SIG-M5 (cell line): ENCODE measurements at places on chromosomes 1 and 21.

- no peak for DNase-seq
Observed at GRCh38 chr1:109248797-109249629, at the start of gene CELSR2. TSS of gene CELSR2 (plus strand) at chr1:109249539. CDS start at chr1:109250080, 541 bp downstream.

DNA sequence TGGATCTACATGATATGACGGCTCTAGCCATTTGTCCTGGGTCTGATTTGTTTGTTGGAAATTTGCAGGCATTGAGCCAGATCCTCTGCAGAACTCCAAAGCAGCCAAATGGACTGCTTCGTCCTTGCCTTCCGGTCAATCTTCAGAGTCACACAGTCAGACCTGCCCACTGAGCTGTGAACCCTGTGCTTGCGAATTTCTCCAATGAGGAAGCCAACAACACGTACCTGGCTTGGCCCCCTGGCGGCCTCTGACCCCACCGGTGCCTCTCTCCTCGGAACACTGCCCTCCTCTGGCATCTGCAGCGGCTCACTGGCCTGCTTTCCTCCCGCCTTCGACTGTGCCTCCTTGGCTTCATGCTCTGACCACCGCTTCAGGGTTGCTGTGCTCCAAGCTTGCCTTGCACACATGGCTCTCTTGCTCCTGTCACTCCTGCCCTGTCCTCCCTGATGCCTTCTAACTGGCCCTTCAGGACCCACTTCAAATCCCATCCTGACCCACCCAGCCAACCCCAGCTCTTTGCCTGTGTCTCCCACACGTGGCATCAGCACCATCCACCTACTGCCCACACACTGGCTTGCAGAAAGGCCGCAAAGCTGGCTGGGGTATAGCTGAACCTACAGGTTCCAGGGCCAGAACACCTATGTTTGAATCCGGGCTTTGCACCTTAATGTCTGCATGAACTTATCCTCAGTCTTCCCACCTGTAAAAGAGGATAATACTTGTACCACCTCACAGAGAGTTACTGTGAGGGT is 128.2 kb downstream of the KCNN3 start:
- no peak for DNase-seq

DNA sequence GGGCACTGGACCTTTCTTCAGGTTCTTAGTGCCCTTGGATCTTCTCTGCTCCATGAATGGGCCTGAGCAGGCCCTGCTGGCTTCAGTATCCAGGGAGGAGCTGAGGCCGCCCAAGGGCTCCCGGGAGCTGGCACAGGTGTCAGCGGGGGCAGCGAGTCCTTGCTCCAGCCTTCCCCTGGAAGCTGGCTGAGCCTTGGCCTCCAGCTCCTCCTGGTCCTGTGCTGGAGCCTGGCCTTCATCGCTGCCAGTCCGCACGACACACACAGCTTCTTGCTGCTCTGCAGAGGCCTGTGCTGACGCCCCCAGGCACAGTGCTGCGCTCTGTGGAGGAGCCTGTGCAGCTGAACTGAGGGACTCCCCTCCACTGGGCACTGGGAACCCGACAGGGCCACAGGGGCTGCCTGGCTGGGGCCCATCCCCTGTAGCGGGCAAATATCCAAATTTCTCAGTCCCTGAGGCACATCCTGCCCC is 1.7 kb downstream of the SPOCD1 start:
- no peak for DNase-seq

DNA sequence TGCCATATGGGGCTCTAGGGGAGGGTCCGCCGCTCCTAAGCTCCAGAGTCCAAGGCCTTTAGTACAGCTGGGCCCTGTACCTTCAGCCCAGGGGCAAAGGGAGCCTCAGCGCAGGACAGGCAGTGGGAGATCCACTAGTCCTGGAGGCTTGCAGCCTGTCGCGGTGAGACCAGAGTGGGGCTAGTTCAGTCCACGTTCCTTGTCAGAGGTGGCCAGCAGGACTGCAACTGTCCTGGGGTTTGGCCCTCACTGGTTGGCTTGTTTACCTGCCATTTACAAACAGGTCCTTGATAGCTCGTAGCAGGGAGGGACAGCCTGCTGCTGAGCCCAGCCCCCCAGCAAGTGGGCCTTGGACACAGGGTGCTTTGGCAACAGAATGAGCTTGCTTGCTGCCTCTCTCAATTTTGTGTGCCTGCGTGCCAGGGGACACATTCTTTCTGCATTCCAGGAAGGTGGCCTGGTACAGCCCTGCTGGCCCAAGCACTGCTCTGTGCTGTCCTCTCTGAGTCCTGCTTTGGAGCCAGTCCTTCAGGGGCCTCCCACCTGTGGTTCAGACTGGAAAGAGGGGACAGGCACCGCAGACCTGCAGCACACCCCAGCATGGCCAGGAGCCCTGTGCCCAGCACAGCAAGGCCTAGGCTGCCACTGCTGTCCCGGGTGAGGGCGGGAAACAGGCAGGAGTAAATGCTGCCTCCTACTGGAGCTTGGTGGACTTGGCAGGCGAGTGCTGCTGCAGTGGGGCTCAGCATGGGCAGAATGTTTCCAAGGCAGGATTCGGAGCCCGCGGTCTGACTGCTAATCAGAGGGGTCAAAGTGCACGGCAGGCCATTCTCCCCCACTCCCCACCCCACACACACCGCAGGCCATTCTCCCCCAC is 15.2 kb downstream of the H6PD start:
- no peak for DNase-seq

DNA sequence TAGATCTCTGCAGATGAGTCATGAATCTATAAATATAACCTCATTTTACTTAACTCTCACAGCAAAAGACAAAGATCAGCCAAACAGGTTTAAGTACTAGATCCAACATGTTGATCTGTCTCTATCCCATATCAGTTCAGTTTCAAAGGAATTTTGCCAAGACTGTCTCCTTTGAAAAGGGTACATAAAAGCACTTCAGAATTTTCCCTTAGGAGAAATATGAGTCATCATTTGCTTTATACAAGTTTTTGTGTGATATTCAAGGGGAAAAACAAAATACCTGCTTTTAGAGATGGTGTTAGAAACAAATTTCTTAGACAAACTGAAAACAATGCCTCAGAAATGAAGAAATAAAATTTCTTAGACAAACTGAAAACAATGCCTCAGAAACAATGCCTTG is 73.5 kb upstream of the LRRC7 start:
- DNase-seq, result no peak

GRCh38 chr1:172238965-172239364 is 181.5 kb upstream of the C1orf105 start:
- DNase-seq, result no peak

DNA sequence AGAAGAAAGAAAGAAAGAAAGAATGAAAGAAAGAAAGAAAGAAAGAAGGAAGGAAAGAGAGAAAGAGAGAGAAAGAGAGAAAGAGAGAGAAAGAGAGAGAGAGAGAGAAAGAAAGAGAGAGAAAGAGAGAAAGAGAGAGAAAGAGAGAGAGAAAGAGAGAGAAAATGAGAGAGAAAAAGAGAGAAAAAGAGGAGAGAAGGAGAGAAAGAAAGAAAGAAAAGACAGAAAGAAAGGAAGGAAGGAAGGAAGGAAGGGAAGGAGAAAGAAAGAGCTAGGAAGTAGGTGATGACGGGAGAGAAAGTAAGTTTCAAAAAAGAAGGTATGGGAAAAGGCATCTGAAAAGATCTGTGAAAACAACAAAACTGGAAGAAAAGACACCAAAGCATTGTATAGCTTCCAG is 72.0 kb downstream of the GRIK1 start:
- no peak for DNase-seq

GRCh38 chr1:187588917-187589316 is 760.2 kb downstream of the PLA2G4A start:
- no peak for DNase-seq

- no peak for DNase-seq
Observed at GRCh38 chr1:156889802-156890580, 3.5 kb upstream of the PEAR1 start.

DNA sequence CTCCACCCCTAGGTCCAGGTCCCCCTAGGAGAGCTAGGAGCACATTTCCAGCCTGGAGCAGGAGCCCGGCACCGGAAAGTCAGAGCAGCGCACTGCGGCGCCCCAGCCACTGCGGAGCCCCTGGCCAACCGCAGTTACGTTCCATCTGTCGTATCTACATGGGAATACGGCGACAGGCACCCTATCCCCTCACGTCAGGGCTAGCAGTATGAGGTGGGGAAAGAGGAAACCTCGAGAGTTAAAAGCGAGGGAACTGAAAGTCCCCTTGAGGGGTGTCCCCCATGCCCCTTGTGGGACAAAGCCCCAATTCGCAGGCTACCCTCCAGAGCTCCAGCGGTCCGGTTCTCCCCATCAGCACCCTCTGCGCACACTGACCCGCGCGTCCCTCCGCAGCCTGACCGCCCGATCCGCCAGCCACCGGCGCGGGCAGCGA is 995 bp downstream of the COLGALT2 start:
- no peak for DNase-seq

GRCh38 chr21:41024746-41025254 is 143.2 kb upstream of the BACE2 start:
- DNase-seq, result no peak

- DNase-seq, result peak; percentile 90
Observed at GRCh38 chr1:156126043-156126629, 11.6 kb downstream of the LMNA start.

DNA sequence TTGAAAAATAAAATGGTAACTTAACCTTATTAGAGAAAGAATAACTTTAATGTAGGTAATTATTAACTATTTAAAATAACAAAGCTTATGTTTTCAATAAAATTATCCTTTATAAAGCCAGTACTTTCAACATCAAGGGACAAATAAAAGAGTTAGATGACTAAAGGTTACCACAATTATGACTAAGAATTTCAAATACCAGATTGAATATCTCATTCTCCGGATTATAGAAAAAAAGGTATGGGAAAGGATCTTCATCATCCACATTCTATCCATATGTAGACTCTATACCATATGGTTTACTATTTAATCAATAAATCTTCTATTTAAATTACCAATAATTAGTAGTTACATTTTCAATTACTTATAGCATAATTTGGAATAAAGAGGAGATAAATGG is 62.8 kb downstream of the TOR3A start:
- DNase-seq, result no peak

GRCh38 chr1:174217787-174218574 is 58.7 kb downstream of the RABGAP1L start:
- no peak for DNase-seq

- no peak for DNase-seq
Observed at GRCh38 chr1:42983253-42983652, 24.6 kb upstream of the SLC2A1 start.
